ENCODE measurements at places on chromosomes 4 and X.

- DNase-seq, result no peak
Observed at GRCh38 chr4:80425124-80426100, 89.9 kb downstream of the CFAP299 start.

DNA sequence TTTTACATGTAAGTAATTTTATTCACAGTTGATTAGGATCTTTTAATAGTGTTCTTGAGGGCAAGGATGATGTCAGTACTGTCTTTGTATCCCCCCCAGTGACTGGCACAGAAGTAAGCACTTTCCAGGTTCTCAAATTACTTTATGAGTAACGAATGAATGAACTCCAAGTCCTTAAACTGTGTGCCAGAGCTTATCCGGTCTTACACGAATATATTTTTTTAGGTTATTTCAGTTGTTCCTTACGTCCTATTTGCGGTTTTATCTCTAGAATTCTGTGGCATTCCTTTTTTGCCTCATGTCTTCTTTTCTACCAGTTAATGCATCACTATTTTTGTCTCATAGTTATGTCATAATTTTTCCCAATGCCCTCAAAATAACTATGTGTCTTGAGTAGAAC lies 106.9 kb upstream of the MID1IP1 start:
- DNase-seq, result no peak

DNA sequence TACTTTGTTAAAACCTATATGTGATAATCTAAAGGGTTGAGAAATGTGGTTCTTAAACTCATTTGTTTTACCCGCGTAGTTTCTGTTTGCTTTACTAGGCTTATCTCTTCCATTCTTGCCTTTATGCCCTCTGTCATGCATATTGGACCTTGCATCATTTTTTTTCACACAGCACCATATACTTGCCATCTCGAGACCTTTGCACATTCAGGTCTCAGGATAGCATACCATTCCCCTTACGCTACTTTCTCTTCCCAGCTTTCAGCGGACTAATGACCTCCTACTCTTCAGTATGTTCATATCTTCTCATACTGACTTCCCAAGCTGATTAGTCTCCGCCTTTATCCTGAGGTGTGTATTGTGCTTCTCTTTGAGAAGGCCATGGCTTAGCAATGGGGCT lies 40.5 kb downstream of the USP38 start:
- no peak for DNase-seq

GRCh38 chrX:128781506-128781905 lies 729.3 kb upstream of the ACTRT1 start:
- DNase-seq, result no peak

- DNase-seq, result no peak
Observed at GRCh38 chrX:64792598-64793337, 183.5 kb downstream of the ZC4H2 start.

- no peak for DNase-seq
Observed at GRCh38 chrX:64206556-64207162, 1.2 kb upstream of the AMER1 start.

DNA sequence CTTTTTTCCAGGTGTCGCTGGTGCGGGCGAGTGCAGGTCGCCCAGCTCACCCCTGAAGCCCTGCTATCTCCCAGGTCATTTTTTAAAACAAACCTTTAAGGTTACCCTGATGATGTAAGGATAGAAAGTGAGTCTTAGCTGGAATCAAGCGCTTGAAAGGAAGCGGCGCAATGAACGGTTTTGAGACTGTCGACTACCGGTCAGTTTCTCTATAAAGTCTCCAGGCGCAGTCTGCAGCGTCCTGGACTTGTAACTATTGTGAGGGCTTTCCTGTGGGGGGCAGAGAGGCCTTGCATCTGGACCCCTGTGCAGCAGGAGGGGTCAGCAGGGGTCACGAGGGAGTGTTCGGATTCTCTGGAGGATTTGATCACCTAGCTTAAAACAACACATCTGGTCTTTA lies 1.6 kb downstream of the KIT start:
- DNase-seq, result no peak

DNA sequence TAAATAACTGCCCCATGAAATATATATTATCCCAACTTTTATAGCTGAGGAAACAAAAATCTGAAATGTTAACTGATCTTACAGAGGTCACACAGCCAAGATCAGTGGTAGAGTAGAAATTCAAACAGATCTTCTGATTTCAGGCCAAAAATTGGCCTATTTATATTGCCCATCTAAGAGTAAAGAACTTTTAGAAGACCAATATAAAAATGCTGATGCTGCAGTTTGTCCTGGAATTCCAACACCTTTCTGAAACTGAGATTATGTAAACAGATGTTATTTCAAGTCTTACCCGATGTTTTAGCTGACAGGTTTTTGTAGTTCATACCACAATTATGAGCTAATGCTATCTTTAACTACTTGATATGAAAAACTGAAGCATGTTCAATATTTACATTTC lies 51.1 kb downstream of the SPANXN3 start:
- DNase-seq, result no peak

DNA sequence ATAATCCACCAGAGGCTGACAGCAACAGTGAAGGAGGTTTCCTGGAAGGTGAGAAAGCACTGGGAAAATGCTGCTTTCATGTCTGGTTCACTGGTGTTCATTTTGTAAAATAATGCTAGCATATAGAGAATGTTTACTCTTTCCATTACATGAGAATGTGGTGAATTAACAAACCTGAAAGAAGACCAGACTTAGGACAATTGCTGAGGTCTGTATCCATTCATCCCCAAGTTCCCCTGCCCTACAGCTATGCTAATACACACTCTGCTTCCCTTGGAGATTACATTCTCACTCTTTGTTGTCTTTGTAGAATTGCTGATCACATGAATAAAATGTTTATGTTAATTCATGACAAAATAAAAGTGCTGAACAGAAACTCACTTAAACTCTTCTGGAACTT lies 99.5 kb downstream of the ARHGAP6 start:
- DNase-seq, result no peak

DNA sequence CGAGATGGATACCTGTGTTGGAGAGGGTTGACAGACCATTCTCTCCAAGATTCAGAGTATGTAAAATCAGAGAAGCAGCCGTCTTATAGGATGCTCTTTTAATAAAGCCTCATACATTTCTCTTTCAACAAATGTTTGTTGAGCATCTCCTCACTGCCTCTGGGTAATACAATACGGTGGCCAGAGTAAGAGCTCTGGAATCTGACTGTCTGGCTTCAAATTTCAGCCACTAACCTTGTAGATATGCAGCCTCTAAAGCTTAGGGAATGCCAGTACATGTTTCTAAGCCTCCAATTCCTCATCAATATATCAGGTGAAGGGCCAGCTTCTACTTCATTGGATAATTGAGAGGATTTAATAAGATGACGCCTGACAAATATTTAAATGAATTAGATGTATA lies 61.3 kb downstream of the CLNK start:
- no peak for DNase-seq

GRCh38 chr4:159240046-159240445 lies 137.2 kb downstream of the RAPGEF2 start:
- DNase-seq, result no peak

GRCh38 chr4:183396227-183396637 lies 48.2 kb upstream of the CDKN2AIP start:
- no peak for DNase-seq

DNA sequence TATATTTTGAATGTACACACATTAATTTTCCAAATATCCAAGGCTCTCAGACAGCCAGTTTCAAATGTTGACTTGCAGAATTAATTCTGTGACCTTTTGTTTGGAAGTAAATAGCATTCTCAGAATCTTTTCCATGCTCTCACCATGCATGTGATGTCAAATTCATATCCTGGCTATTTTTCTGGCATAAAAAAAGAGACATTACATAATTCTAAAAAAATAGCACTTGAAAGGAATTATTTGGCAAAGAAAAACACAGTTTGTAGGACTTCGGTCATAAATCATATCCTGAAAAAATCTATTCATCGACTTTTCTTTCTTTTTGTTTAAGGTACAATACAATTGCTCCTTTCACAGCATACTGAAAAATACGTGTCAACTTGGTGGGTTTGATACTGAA lies 111.2 kb downstream of the GLRA3 start:
- no peak for DNase-seq

Data from GM18507 (cell line).